ENCODE measurements at places on chromosomes 1 and 21.

DNA sequence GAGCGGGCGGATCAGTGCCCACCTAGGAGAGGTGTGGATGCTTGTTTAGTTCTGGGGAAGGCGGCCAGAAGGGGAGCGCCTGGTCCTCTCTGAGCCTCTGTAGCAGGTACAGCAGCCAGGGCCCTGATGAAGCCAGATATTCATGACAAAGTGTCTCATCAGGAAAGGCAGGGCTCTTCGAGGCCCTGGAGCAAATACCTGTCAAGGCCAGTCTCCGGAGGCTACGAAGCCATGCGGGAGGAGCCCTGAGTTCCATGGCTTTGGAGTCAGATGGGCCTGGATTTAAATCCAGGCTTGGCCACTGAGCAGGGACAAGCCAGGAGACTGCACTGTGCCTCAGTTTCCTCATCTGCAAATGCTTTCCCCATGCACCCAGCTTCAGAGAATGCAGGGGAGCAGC, 25.4 kb upstream of the GPR153 start:
- DNase-seq, result no peak

GRCh38 chr1:221856228-221857093, 114.6 kb upstream of the DUSP10 start:
- no peak for DNase-seq

DNA sequence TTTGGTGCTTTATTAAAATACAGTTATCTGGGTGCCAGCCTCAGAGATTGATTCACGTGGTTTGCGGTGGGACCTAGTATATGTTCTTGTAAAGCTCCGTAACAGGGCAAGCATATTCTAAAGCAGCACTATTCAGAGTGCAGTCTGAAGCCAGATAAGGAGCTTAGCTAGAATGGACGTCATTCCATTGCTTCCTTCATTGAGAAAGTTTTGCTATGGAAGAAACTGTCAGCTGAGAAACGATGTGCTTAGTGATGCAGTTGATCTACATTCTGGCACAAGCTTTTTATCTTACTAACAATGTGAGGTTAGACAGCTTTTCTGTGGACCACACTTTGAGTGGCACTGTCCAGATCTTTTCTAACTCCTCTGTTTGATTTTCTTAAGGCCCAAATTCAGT, 26.2 kb downstream of the SLC44A3 start:
- DNase-seq, result no peak

DNA sequence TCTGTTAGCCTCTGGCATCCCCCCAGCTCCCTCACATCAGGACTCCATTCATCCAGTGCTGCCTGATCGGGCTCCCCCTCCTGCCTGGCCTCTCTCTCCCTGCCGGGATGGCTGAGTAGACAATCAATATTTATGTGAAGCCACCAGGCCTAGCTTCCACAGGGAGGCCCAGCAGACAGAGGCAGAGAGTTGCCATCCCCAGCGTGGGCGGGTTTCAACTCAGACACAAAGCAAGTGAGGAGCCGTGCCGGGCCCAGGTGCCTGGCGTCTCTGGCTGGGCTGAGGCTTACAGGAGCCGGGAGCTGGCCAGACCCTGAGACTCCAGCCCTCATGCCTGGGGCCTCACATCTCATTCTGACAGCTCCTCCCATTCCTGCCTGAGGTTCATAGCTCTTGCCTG, 34.5 kb upstream of the ATP2B4 start:
- DNase-seq, result no peak

GRCh38 chr1:30757352-30758120, at the start of gene LAPTM5:
LAPTM5 (minus strand) TSS chr1:30757774; CDS start chr1:30757745, 29 bp downstream.
- no peak for DNase-seq

DNA sequence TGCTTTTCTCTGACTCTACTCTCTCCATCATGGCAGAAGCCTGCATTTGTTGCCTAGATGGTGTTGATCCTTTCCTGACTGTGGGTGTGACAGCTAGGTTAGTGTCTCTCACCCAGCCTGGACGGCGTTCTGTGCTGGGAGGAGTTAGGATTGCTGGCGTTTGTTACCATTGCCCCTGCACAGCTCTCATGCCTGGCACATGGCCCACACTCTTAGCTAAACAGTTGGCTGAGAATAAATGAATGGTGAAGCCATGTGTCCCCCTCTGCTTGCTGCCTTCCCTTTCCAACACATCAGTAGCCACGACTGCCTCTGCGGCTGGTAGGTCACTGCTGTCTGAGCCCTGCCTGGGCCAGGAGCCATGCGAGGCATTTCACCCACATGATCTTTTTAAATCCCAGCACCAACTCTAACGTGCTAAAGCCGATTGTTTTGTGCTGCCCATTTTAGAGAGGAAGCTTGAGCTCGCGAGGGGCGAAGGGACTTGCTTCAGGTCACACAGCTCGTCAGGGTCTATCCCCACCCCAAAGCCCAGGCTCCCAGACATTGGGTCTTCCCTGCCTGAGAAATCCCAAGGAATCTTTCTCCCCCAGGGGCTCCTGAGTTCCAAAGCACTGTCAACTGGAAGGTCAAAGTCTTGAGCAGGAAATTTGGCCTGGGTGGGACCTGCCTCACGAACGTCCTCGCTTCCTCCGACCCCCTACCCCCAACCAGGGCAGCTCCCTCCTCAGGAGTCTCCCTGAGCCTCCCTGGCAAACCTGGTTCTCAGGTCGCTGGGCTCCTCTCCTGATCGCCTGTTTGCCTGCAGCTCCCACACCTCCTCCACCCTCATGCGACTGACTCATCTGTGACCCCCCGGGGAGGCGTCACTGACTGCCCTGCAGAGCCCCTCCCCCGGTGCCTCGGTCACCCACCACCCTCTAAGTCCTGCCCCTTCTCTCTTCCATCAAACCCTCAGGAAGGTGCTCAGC, 271.7 kb upstream of the C1orf174 start:
- DNase-seq, result no peak

DNA sequence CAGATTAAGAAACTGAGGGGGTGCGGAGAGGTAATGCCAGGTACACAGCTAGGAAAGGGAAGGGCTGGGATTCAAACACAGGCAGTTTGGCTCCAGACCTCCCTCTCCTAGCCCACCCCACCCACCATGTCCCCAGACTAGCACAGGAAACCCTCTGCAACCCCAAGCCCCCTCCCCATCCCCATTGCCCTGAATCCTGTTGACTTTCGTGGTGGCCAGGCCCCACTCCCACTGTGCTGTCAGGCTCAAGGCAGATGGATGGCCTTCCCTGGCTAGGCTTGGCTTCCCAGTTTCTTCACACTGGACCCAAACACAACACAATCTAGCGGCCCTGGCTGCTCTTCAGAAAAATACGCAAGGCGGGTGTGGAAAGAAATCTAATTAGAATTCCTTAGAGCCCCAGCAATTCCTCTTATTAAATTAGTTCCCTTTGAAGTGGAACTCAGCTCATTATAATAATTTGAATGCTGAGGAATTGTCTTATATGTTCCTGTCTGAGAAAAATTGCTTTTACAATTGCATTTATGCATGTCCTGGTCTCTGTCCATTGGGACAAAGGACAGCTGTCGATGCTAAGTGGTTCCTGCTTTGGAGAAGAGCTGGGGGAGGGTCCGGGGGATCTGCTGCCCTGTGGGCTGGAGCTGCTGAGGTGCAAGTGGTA, 97.4 kb downstream of the SYF2 start:
- DNase-seq, result no peak

DNA sequence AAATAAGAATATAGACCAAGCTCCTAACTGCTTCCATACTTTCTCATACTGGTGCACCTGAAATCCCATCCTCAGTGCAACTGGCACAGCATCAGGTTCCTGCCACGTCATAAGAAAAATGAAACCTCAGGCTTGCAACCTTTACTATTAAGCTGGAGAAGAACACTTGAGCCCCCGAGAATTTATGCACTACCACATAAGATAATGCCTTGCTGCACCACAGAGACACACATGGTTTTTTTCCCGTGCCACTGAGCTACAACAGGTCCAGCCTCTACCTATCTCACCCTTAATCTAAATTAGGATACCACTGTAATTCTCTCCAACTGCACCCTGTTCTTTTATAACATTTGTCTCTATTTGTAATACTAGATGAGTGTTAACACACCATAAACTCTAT, 174.5 kb downstream of the DENND1B start:
- DNase-seq, result no peak

DNA sequence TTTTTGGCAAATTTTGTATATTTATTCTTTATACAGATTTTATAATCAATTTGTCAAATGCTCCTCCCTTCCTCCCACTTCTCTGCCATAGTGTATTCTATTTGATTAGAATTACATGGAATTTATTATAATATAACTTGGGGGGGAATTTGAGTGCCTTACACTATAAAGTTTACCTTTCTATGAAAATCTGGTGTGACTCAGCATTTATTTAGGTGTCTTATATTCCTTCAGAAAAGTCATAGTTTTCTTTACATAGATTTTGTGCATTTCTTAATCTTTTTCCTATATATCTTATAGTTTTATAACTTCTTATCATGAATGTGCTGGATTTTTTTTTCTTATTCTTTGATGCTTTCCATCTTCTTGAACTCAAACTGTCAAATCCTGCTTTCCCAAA, 21.3 kb downstream of the FASLG start:
- DNase-seq, result no peak

DNA sequence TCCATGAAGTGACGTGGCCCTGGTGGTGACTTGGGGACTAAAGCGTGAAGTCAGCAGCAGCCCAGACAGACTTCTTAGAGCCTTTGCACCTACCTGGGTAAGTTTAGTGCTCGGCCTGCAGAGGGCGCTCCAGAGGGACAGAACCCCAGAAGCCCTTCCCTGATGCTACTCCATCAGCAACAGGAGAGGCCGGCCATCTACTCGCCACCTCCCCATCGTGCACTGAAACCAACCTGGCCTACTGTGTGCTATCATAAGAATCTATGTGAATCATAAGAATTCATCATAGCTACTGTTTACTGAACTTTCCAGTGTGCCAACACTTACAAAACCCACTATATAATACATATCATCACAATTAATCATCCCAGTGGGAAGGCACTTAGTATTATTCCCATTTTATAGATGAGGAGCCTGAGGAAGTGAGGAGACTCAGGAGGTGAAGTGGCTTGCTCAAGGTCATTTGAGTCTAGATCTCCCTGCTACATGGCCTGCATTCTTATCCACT, 7.9 kb upstream of the EDN2 start:
- DNase-seq, result peak; percentile 50

GRCh38 chr1:244497805-244498204, 36.7 kb downstream of the CATSPERE start:
- DNase-seq, result no peak

DNA sequence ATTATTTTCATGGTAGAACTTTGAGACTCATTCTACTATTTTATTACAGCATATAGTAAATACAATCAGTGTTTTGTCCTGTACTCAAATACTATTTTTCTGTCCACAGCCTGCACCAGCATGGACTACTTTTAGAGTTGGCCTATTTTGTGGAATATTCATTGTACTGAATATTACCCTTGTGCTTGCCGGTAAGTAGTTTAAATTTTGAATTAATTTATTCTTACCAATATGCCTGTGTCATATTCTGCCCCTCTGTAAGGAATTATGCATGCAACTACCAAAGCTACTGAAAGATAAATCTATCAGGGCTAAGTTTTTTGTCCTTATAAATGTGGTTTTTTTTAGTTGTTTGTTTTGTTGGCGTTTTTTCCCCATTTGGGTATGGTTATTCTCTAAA, 101.4 kb upstream of the KIAA1614 start:
- DNase-seq, result no peak

- DNase-seq, result no peak
Observed at GRCh38 chr1:169466259-169467230, 19.2 kb downstream of the SLC19A2 start.
